Neural progenitor cell (in vitro differentiated cells): ENCODE measurements at places on chromosomes 1 and 21. TPM values are rescaled to one million over a fixed set of nuclear protein-coding genes. Genes with fewer than 3 reads are reported as not detected.

GRCh38 chr1:109024646-109025045, 17.3 kb downstream of the WDR47 start:
- DNase-seq, result no peak

- no peak for DNase-seq
Observed at GRCh38 chr1:147245129-147245528, 2.6 kb downstream of the CHD1L start.

DNA sequence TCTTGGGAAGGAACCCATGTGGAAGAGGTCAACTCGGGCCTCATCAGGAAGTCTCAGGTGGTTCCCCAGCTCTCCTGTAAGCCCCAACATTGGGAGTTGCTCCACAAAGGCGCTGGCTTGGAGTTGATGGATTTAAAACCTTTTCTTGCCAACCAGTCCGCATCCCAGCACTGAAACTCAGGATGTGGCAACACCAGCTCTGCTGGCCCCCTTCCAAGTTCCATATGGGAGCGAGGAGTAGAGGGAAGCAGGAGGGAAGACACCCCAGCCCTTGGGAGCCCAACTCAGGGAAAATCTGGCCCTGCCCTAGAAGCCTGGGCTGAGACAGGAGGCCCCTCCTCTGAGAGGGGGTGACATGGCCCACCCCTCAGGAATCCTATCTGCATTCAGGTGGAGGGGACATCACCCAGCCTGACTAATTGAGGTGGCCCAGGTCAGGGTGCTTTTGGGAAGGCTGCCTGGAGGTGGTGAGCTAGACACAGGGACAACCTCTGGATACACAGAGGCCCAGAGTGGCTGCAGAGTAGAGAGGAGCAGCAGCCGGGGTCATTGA, 33.1 kb upstream of the DMBX1 start:
- DNase-seq, result no peak

DNA sequence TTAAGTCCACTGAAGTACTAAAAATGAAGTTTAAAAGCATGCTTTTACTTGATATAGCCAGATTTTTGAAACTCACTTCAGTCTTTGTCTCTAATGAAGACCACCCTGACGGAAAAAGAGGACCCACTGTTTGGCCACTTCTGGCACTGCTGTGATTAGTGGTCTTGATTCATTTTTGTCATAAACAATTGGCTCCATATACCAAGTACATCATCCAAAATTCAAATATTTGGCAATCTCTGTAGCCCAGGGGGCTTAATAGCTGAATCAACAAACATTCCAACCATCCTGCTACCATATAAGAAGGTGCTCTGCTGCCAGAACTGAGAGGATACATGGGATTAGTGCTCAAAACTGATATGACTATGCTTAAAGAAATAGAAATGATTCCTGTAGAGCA, 156.0 kb downstream of the COL24A1 start:
- DNase-seq, result no peak

Gene KCNA2
- total RNA-seq, result 0.04 and 0.09 TPM in 2 replicates
